ENCODE measurements at places on chromosomes 4 and X.

GRCh38 chr4:89797117-89797516, 39.8 kb downstream of the SNCA start:
- DNase-seq = no peak

DNA sequence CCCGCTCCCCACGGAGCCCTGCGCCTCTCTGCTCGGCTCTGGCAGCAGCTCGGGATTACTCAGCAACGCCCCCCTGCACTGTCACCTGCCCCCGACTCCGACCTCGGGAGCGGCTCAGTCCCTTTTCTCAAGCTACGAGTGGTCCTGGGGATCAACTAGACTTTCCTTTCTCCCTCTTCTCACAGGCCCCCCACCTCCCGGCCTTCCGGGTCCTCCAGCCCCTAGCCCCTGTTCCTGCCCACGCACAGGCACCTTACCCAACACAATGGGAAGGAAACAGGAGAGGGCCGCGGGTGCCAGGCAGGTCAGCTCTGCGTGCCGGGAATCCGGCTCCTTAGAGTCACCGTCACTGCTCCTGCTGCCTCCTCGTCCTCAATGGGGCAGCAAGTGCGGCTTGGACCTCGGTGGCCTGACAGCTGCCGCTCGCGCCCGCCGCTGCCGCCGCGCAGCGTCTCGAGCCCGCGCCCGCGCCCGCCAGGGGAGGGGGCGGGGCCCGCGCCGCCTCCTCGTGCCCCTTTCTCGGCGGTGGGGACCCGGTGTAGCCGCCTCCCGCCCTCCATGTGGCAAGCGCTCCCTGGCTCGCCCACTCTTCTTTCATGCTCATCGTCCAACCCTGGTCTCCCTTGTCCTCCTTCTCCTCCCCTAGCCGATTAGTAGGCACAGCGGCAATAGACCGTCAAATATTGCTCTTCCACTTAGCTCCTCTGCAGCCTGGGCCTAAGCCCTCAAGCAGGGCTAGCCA, at the start of gene RAB9B:
TSS of gene RAB9B (minus strand) at position 455 of the 742 bp plus-strand sequence. CDS start 6,473 bp downstream, outside the sequence.
- DNase-seq = peak; percentile 70

GRCh38 chrX:23936180-23936579, 28.4 kb downstream of the CXorf58 start:
- DNase-seq = no peak

DNA sequence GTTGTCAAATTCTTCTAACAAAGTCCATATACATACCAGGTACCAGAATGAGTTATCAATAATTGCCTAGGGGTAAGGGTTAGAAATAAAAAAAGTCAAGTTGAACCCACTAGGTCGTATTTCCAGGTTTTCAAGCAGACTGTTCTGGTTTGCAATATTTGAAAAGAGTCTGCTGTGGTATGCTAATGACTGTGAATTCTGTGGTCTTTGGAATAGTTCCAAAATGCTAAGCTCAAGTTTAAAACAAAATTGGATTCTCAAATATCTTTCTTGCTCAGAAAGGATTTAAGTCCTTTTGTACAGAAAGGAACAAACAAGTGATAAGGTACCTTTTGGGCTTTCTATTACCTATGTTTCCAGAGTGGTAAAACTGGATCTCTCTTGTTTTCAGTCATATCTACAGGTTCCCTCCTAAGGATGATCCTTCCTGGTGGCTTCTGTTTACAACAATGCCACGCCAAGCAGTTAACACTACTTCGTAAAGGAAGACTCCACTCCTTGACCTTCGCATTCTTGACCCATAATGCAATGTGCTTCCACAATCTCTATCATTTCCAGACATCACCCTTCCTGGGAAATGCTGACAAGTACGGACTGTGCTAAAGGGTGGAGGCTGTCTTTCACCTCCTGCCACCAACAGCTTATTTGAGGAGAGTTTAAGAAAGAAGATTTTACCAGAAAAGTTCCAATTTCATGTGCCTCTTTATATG, 531.7 kb upstream of the FTHL17 start:
- no peak for DNase-seq

DNA sequence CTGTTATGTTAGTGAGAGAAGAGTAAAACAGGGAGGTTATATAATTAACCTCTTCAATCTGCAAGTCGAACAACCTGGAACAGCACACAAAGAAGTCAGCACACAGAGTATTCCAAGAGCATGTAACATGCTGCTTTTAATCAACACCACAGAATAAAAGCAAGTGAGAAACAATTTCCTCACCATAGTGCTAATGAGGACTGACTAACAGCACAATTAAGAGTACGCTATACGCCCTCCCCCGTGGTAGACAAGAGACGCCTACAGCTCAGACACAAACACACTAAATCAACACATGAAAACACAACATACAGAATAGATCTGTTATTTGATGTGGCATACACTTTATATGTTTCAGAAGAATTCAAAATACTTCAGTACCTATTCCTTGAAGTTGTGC, 103.0 kb downstream of the PPP3CA start:
- DNase-seq = no peak

- no peak for DNase-seq
These were observed 4.9 kb downstream of the LRPAP1 start for GRCh38 chr4:3527101-3527913.

All from left ventricle myocardium inferior (tissue), 1 donor.